Ureter (tissue), 1 donor: ENCODE measurements at places on chromosomes 5 and 9.

GRCh38 chr5:180201051-180201987 lies 7.7 kb downstream of the RASGEF1C start:
- no peak for DNase-seq

DNA sequence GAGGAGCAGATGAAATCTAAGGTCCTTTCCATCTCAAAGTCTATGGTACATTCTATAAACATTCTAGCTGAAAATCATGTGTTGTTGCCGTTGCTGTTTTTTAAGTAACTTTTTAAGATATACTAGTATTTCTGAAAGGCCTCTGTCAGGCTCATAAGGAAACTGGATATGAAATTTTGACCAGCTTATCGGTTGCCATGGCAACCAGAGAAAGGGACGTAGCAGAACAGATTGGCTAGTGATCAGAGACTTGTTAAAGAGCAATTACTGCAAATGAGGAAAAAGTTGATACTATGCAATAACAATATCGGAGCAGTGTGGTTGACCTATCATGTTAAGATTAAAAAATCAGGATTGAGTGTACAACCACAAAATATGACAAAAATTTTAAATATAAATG lies 57.0 kb upstream of the RNF180 start:
- DNase-seq = no peak

- no peak for DNase-seq
Measured at GRCh38 chr5:115583474-115583873, 18.8 kb downstream of the TICAM2 start.

DNA sequence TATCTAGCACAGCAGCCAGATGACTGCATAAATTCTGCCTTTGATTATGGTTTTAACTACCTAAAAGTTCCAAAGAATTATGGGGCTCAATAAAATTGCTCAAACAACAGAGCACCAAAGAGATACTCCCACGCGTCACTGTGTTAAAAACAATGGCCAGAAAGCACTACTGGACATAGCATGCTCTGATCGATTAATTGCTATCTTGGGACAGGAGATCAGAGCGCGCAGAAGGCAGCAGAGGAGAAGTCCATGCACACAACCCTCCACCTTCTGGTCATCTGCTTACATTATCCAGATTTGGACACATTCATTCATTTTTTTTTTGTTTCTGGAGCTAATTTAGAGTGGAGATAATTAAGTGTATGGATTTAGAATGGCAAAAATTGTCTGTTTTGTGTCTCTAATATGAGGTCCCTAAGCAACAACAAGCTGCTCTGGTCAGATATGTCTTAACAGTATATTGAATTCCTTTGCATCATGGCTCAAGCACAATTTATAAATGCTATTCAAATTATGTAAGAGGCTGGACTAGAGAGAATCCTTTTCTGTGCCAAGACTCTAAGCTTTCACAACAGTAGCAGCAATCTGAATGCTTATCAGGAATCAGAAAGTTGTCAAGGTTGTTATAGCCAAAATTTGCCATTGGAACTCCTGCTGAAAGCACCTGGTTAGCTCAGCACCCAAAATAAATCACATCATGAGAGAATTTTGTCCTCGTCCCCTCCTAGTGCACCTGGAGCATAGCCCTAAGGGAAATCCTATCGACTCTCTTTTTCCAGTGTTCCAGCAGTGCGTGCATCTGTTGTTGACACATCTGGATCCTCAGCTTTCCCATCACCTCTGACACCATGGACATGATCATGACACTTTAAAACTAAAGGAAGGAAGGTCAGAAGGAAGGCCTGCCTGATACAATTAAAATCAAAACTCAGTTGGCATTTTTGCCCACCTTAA lies 98.6 kb upstream of the HMHB1 start:
- no peak for DNase-seq

DNA sequence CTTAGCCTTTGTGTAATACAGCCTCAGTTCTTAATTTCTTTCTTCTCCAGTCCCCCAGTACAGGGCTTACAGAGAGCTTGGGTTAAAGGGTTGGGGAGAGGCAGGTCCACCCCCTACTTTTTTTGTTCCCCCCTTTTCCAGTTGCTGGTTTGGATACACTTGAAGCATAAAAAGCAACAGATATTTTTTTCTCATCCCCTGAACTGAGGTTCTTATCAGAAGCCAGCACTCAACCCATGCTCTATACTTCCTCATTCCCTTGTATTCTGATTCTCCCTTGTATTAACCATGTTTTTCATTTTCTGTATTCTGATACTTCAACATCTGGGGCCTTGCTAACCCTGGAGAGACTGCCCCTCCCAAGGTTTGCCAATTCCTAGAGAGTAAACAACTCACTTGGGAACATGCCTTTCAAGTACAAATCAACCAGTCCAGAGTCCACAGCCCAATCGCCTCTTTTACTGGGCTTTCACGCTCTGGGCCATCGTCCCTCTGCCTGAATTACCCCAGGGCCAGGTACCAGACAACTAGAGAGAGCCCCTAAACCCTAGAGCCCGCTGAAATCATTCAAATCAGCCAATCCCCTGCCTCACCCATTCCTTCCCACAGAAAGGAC lies 333.4 kb upstream of the PUM3 start:
- DNase-seq = no peak

DNA sequence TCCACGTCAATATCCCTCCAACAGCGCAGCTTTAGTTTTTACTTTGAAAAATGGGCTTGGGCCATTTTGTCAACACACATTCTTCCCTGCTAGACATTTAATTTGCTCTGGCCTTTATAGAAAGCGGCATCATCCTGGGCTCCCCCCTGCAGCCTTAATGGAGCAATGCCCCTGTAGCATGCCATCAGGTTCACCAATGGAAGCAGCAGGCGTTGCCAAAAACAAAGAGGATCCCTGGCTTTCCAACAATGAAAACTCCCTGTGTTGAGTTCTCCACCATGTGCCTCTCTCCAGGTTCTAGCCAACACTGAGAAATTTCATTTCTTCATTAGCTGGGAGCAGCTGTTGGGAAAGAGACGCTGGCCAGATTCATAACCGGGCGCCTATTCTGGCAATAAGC lies 139.5 kb downstream of the ZNF622 start:
- DNase-seq = no peak

GRCh38 chr5:97434021-97434420 lies 251.0 kb upstream of the RIOK2 start:
- DNase-seq = no peak

DNA sequence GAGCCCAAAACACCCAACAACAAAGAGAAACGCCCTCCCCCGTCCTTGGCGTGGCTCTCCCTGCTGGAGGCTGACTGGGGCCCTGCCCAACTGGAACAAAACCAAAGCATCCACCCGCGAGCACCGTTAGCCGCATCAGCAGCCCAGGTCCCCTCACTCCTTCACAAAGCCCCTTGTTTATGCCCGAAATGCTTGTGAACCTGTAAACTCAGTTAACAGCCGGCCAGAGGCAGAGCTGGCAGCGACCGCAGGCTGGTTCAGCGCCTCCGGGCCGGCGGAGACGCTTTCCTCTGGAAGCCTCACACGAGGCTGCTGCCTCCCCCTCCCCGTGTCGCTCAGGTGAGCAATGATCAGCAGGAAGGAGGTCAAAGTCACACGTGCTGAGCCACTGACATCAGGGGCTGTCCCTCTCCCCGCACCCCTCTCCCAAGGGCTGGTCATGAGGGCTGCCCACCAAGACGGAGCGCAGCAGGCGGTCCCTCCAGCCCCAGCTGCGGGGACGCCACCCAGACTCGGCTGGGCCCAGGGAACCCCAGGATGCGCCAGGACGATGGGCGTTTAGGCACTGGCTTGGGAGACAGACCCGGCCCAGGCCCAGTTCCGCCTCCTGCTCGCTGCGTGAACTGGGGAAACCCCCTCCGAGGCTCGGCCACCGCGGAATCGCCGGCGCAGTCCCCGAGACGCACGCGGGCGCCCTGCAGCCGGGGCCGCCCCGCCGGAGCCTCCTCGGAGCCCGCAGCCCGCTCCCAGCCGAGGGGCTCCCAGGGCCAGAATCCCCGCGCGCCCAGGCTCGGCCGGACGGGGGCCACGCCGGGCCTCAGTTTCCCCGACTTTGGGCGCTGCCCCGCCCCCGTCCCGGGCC lies 563 bp downstream of the SNAPC4 start:
- DNase-seq = no peak

- DNase-seq = no peak
Measured at GRCh38 chr5:32339198-32339597, 26.5 kb upstream of the MTMR12 start.

DNA sequence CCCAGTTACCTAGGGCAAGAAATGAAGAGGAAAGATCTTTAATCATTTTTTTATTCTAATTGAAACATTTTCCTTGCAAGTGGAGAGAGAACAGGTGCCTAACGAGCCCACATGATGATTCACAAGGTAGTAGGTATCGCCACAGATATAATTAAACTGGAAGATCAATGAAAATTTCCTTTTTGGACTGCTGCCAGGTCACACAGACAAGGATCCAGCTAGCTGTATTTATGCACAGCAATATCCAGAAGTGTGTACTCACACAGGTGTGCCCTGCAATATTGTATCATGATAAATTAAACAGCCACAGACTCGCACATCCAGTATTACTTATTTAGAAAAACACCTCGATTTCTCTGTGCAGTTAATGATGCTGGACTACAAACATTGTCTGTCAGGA lies 294.0 kb upstream of the SMARCA2 start:
- DNase-seq = no peak

GRCh38 chr5:1118231-1118698 lies 6.4 kb upstream of the SLC12A7 start:
- no peak for DNase-seq

- no peak for DNase-seq
Measured at GRCh38 chr5:42634575-42634974, 122.0 kb upstream of the CCDC152 start.

DNA sequence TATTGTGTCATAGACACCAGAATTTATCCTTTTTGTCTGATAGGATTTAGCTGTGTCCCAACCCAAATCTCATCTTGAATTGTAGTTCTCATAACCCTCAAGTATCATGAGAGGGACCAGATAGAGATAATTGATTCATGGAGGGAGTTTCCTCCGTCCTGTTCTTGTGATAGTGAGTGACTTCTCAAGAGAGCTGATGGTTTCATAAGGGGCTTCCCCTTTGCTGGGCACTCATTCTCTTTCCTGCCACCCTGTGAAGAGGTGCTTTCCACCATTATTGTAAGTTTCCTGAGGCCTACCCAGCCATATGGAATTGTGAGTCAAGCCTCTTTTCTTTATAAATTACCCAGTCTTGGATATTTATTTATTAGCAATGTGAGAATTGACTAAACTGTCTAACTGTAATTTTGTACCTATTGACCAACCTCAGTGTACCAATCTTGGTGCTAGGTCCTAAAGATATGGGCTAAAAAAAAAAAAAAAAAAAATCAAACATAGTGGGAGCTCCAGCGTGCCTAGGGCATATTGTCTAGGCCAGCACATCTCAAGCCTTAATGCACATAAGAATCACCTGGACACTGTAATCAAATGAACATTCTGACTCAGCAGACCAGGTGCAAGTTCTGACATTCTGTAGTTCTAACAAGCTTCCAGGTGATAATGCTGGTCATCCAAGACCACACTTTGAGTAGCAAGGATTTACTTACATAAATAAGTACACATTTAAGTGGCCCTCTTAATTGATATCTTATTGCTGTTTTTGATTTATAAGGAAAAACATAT lies 30.5 kb downstream of the ST8SIA4 start:
- DNase-seq = no peak

DNA sequence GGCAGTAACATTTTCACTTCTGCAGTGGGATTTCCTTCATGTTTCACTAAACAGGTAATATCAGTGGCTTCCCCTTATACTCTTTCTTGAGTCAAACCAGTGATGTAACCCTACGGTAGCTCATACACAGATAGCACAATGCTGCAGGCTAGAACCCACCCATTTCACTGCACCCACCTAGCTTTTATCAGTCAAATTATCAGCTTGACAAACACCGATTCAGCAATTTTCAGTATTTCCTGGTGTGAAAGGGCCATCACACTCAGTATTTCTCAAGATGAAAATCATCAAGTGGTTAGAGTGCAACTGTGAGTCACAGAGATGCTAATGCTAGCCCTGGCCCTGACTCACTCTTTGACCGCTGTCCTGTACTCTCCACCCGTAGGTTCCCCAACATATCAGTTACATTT lies 242.3 kb upstream of the PTGER4 start:
- no peak for DNase-seq

GRCh38 chr9:87867391-87867790 lies 15.3 kb upstream of the SPATA31E1 start:
- no peak for DNase-seq

GRCh38 chr9:104279535-104280177 lies 185.5 kb downstream of the SMC2 start:
- DNase-seq = no peak
